ENCODE measurements at places on chromosomes 2 and 18.

- no peak for DNase-seq
Observed at GRCh38 chr2:234869164-234869563, 82.7 kb upstream of the SH3BP4 start.

GRCh38 chr2:74128206-74128605 lies 19.5 kb downstream of the BOLA3 start:
- no peak for DNase-seq

- no peak for DNase-seq
Observed at GRCh38 chr2:26399771-26400376, 1.8 kb upstream of the DRC1 start.

DNA sequence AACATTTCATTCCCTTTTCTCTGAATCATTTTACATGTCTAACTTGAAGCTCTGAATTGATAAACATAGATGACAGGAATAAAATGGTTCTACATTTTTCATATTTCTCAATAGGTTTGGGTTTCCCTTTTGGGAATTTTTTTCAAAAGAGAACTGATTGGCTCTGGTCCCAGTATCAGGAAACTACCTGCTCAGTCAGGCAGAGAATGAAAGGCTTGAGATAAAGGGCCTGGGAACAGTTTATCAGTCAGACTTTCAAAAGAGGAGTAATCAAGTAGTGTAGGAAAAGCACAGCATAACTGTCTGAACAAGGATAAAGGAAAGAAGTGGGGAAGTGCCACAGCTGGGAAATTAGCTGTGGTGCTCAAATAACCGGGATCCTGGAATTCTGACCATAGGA lies 28.3 kb upstream of the CCL20 start:
- DNase-seq, result no peak

DNA sequence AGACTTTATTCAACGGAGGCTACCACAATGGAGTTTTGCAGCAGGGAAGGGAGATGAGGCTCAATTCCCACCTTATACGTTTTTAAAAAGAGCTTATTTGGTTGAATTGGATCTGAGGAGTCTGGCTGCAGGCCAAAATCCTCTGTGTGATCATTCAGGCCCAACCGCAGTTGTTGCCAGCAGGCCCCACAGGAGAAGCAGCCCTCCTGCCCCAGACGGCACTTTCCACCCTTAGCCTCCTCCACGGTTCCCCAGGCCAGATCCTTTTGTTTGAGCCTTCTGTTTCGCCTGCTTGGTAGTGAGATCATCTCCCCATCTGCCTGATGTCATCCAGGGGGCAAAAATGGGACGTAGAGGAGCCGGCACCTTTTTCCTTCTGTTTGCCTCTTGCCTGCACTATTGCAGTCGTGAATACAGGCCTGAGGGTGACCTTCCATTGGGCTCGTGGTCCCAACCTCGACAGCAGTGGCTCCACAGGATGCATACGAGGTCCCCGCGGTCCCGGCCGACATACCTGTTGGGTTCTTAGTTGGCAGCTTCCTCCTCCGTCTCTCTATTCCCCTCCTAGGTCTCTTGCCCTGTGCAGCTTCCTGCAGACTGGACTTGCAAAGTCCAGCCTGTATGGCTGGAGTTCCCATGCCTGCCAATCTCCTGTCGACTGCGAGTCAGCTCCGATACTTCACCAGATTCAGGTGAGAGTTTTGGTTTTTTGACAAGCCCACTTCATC lies 9.3 kb upstream of the GPR35 start:
- DNase-seq, result no peak

DNA sequence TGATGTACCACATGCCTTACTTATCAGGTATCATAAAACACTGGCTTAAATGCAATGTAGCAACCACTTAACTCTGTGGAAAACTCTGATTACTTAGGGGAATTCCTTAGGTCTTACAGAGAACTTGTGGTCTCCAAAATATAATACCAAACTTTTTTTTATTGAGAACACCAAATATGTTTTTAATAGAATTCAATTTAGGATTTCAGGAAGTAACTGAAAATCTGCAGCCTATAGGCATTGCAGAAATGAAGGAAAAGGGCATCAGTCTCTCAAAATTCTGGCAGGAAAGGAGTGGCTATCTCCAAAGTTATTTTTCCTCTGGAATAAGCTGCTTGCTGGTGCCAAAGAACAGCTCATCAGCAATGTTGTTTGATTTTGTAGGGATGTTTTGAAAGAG lies 105.3 kb upstream of the UGP2 start:
- no peak for DNase-seq

- DNase-seq, result no peak
Observed at GRCh38 chr2:146323564-146323963, 1521.3 kb upstream of the ACVR2A start.

- DNase-seq, result no peak
Observed at GRCh38 chr2:133768256-133768655, 200.0 kb upstream of the NCKAP5 start.

- DNase-seq, result no peak
Observed at GRCh38 chr18:44039216-44039615, 641.5 kb upstream of the SETBP1 start.
